ENCODE measurements at places on chromosomes 4 and X.

GRCh38 chrX:65987811-65988210 lies 52.1 kb downstream of the VSIG4 start:
- DNase-seq: no peak

DNA sequence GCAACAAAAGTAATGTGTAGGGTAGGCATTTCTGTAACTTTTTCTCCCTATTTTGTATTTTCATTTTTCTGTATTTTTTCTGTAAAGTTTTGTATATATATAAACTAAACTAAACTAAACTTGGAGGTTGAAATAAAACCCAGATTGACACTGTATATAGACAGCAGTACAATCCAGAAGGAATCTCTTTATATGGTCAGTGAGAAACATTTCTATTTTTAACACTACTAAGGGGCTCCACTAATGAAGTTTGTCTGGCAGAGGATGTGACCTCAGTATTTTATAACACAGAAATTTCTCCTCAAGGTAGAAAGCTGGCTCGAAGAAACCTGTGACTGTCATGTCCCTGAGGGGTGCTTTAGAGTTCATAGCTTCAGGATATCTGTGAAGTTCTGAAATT lies 959.2 kb downstream of the ADGRL3 start:
- no peak for DNase-seq

DNA sequence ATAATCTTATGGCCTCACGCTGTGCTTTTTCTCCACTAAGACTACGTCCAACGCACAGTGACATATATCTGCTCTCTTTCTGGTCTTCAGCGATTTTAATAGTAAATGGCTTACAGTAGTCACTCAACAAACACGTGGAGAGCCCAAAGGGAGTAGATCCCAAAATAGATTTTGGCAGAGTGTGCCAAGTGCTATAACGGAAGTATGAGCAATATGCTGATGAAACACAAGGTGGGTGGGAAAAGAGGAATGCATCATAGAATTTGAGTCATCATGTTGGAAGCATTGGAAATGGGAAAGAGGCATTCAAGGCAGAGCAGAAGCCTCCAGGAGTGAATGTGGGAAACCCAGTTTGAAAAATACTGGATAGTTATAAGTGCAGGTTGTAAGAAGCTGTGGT lies 129.1 kb upstream of the LDB2 start:
- DNase-seq: peak; percentile 98

- peak; percentile 77 for DNase-seq
Measured at GRCh38 chr4:683982-684622, 4.8 kb downstream of the SLC49A3 start.

GRCh38 chr4:20259707-20260106 lies 8.0 kb downstream of the SLIT2 start:
- peak; percentile 66 for DNase-seq

DNA sequence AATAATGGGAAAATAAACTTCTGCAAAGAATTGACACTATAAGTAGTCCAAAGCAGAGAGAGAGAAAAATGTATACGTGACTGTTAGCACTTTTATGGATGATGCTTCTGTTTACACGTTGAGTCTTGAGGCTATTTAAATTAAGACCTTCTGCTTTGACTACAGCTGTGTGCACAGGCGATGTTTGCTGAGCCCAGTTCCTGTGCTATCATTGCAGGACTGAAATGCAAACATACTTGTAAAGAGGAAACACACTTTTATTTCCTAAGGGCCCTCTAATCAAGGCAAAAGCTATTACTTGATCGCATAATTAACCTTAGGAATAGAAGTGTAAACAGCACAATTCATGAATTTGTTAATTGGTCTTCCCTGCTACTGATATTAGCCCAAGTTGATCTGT lies 226.9 kb downstream of the FBXW7 start:
- DNase-seq: no peak

GRCh38 chrX:14697451-14697850 lies 168.1 kb downstream of the GLRA2 start:
- peak; percentile 15 for DNase-seq

DNA sequence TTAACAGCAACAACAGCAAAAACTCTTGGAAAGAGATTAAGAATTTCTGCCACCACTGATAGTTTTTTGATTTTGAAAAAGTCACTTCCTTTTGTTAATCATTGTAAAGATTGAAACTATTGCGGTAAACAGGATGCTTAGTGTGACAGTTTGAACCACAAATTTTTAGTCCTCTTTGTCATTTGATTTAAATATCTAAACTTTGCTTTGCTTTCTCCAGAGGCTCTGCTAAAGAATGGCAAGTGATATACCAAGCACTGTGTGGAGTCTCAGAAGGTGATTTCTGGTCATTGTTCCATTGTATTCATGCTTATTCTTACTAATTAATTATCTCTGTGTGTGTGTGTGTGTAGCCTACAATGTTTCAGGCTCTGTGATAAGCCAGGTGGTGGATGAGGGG lies 155.6 kb downstream of the BMPR1B start:
- DNase-seq: no peak

- no peak for DNase-seq
Measured at GRCh38 chr4:75025431-75025830, 92.5 kb downstream of the PARM1 start.

DNA sequence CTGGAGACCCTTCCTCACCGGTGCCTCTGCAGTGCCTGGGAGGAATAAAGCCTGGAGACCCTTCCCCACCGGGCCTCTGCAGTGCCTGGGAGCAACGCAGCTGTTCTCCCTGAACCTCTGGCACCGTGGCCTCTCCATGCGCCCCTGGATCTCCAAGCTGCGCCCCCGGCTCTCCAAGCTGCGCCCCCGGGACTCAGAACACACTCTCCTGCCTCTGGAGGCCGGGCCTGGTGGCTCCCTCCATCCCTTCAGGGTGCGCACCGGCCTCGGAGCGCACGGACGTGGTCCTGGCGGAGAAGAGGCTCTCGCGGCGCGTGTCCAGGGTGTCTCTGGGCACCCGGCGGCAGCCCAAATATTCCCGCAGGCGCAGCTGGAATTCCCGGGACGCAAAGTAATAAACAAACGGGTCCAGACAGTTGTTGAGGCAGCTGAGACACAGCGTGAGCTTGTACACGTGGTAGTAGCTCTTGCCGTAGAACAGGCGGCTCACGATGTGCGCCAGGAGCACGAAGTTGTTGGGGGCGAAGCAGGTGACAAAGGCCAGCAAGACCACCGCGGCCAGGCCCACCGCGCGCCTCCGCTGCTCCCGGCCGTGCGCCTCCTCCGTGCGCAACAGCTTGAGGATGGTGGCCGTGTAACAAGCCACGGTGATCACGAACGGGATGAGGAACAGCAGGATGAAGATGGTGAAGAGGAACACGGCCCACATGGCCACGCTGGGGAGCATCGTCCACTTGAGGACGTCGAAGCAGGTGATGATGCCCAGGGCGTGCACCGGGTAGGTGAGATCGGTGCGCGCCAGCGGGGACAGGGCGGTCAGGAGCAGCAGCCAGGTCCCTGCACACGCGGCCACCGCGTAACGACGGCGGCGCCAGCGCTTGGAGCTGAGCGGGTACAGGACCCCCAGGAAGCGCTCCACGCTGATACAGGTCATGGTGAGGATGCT lies 12.8 kb upstream of the ASMTL start:
- DNase-seq: no peak

- no peak for DNase-seq
Measured at GRCh38 chr4:129668092-129668491, 572.1 kb downstream of the C4orf33 start.

- no peak for DNase-seq
Measured at GRCh38 chr4:163988391-163988790, 493.9 kb downstream of the TMA16 start.

DNA sequence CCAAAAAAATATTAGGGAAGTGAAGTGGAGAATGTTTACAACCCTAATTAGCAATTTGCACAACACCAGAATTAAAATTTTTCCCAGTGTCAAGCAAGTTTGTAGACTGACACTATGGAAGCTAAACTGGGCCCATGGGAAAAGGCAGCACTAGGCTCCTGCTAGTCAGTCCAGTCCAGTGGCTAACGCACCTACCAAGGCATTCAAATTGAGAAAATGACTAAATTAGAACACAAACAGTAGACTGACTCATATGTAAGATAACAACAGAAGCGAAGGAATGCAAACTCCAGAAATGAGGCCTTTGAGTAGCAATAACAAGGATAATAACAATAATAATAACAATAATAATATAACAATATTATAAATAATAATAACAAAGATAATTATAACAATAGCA lies 90.7 kb downstream of the GRIA3 start:
- DNase-seq: peak; percentile 2

GRCh38 chr4:102319594-102319993 lies 25.7 kb downstream of the SLC39A8 start:
- DNase-seq: no peak

GRCh38 chr4:80646061-80646460 lies 310.5 kb downstream of the CFAP299 start:
- DNase-seq: no peak

DNA sequence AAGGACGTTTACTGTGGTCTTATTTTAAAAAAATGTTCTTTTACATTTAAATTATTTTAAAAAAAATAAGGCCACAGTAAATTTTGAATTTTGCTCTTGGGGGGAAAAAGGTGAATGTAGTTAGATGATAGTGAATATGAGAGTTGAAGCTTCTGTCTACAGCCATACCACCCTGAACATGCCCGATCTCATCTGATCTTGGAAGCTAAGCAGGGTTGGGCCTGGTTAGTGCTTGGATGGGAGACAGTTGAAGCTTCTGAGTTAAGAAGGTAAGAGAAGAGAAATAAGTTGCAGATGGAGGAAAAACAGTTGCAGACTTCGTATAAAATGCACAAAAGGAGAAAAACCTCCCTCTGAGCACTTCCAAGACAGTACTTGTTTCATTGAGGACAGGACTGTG lies 115.6 kb upstream of the NR3C2 start:
- DNase-seq: no peak

- no peak for DNase-seq
Measured at GRCh38 chrX:28595346-28595745, 8.1 kb downstream of the IL1RAPL1 start.

GRCh38 chrX:45709381-45709780 lies 508.7 kb upstream of the DIPK2B start:
- no peak for DNase-seq

DNA sequence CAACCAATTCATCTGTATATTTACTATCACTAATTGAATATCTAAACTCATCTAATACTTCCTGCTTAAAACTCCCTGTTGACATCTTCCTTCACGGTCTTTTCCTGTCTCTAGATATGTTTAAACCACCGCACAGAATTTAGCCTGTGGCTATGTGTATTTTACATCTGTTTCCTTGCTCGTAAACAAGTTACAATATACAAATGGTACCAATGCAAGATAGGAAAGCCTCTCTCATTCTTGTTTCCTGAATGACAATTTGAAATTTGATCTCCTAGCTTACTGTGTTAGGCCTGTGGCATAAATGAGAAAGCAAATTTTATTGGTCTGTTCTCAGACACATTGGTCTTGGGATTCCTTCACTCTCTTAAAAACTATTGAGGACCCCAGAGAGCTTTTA lies 89.7 kb upstream of the PCDH7 start:
- no peak for DNase-seq

GRCh38 chr4:119314356-119314755 lies 7.6 kb downstream of the FABP2 start:
- peak; percentile 67 for DNase-seq

DNA sequence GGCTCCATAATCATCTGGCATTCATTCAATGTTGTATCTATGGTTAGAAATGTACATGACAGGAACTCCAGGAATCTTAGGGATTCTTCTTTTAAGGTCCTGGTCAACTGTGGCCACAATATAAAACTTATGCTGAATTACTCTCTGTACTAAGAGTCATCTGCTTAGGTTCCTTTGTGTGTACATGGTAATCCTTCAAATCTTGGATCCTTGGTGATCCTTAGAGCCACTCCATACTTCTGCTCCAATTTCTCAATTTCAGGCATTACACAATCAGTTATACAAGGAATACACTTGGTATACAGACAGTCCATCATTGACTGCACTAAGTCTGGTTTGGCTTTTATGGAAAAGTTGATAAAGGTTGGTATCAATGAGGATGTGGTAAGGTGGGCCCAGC lies 5.8 kb downstream of the SRD5A3 start:
- no peak for DNase-seq

GRCh38 chrX:85326234-85327059 lies 53.0 kb downstream of the POF1B start:
- no peak for DNase-seq

DNA sequence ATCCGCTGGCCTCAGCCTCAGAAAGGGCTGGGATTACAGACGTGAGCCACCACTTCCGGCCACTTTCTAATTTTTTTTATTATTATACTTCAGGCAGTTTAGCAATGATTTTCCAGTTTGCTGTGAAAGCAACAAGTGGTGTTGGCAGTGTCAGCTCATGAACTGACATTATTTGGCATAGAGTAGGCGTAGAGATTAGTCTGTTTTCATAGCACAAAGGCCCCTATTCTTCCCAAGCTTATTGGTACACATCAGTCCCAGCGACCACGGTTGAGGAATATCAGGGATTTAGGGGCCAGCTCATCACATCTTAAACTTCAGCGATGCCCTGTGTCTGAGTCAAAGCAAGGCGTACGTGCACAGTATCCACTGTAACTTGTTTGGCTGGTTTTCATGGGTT lies 53.0 kb upstream of the RASSF6 start:
- no peak for DNase-seq

DNA sequence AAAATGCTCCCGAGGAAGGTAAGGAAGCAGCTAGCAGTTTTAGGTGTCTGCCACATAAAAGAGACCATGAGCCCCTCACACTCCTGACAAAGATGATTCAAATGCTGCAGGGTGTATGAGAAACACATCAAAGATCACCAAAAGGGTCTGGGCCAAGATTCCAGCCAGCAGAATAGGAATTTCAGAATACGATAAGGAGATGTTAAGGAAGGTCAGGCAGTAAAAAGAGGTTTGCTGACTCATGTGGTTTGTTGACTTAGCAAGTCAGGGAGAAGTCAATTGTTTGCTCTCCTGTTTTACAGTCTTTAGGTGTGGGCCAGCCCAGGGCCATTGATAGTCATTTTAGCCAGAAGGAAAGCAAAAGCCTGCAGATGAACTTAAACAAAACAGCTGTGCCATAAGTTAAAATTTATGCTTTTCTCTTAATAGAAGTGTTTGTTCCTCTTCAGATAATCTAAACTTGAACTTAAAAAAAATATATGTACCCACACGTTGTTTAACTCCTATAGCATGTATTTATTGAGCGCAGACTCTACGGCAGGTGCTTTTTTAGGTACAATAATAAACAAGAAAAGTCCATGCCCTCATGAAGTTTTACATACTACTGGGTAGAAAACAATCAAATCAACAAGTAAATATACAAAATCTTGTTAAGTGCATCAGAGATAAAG lies 115.6 kb downstream of the CAMK2D start:
- DNase-seq: peak; percentile 66

- DNase-seq: no peak
Measured at GRCh38 chr4:166088576-166088975, 215.5 kb downstream of the TLL1 start.

DNA sequence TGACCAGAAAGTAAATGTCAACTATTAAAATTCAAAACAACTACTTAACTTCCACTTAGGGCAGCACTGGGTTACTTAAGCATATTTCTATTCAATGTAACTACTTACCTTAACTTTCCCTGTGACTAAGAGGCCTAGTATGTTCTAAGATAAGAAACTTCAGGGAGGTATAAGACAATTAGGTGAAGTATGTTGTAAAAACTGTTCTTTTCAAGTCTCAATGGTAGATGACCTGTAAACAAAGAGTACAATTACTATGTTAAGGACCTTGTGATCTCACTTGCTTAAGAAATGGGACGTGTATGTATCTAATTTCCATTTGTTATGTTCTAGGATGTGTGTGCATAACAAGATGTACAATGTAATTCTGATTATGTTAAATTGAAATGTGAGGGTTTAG lies 960.5 kb downstream of the CCSER1 start:
- no peak for DNase-seq

- DNase-seq: peak; percentile 67
Measured at GRCh38 chr4:78764498-78764961, 11.6 kb upstream of the BMP2K start.

- peak; percentile 78 for DNase-seq
Measured at GRCh38 chrX:17032351-17032750, 85.9 kb downstream of the REPS2 start.

All from fibroblast of pulmonary artery (primary cell).